ENCODE measurements at places on chromosomes 6 and 20.

DNA sequence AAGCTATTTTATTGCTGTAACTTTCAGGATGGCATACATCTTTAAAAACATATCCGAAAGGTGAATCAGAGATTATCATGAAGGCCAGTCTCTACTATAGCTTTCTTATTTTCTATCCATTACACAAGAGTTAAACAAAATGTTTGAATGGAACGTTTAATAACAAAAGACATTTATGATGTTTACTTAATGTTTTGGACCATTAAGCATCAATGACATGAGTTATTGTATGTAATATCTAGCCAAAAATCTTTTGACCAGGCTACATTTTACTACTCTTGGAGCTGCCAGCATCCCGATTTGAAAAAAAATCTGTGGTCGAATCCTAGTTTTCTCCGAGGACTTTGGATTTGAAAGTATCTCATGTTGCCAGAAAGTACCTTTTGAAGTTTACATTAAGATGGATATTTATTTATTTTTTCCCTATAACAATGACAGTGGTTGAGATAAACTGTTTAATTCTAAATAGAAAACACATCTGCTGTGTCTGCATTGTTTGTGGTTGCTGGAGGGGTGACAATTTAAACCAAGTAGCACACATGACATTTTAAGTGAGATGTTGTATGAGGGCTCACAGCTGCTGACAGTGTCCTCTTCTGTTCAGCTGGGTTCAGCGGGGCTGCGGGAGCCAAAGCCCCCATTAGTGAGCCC lies 293.7 kb upstream of the TCF21 start:
- no peak for DNase-seq

DNA sequence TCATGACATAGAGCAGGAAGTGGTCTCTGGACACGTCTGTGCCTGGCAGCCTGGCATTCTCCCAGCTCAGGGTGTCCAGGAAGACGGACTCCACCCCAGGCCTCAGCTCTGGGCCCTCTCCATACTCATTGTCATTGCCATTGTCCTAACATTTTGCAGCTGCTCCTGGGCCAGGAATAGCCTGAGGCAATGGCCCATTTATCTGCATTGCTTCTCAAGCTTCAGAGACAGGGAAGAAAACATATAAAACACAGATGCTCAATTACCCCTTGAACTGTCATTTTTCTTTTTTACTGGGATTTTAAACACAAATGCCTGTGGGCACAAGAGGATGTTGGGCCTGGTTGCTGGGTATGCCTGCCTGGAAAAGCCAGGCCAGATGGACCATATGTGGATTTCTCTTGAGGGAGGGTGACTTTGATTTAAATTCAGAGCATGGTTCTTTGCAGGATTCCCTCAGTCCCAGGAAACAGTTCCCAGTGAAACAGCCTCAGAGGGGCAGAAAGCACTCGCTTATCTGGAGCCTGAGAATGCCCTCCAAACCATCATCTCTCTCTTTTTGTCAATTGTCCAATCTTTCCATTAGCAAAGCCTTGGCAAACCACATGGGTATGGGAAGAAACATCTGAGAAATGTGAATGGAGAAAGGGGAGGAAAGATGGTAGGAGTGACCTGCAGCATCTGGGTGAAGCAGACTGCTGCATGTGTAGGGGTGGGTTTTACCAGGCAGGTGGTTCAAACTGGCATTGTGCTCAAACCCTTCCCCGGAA lies 17.9 kb downstream of the LAMP5 start:
- DNase-seq = no peak

GRCh38 chr6:80001337-80001736 lies 3.1 kb upstream of the TTK start:
- DNase-seq = no peak

DNA sequence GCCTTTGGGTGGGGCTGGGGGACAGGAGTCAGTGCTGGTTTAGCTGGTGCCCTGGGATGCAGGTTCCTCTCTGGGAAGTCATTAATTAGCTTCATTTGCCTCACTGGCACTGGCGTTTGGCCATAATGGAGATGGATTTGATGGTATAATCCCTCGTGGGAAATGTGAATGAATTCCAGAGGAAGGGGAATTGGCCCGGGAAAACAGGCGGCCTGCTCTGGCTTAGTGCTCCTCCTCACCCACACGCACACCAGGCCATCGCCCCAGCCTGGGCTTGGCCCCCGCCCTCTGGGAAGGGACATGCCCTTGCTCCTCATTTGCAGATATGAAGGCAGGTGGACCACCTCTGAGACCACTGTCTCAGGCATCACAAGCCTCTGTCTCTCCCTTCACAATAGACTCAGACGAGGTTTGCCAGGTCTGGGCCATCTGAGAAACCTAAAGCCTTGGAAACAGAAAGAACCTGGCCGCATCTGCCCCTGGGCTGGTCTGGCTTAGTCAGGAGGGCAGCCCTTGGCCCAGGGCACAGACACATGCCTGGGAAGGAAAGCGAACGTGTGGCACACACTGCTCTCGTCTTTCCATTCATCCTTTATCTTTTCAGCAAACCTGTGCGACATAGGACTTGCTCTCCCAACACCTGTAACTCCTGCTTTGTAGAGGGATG lies 199.2 kb upstream of the CDH4 start:
- DNase-seq = peak; percentile 19

DNA sequence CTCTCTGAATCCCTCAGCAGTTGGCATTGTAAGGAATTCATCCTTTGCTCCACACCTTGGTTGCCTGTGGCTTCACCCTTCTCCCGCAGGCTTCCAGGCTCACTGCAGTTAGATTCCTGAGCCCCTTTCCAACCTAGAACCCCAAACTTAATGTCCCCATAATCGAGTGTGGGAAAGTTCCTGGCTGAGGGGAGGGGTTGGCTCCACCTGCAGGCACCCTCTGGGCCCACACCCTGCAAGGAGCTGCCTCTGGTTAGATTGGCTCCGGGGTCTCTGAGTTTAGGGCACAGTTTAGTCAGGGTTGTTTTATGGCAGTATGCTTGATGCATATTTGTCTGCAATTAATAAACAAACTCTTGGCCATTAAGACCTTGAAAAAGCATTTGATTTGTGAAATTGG lies 63.4 kb downstream of the MTHFD1L start:
- peak; percentile 10 for DNase-seq

GRCh38 chr6:146857980-146858347 lies 259.2 kb downstream of the ADGB start:
- peak; percentile 51 for DNase-seq

DNA sequence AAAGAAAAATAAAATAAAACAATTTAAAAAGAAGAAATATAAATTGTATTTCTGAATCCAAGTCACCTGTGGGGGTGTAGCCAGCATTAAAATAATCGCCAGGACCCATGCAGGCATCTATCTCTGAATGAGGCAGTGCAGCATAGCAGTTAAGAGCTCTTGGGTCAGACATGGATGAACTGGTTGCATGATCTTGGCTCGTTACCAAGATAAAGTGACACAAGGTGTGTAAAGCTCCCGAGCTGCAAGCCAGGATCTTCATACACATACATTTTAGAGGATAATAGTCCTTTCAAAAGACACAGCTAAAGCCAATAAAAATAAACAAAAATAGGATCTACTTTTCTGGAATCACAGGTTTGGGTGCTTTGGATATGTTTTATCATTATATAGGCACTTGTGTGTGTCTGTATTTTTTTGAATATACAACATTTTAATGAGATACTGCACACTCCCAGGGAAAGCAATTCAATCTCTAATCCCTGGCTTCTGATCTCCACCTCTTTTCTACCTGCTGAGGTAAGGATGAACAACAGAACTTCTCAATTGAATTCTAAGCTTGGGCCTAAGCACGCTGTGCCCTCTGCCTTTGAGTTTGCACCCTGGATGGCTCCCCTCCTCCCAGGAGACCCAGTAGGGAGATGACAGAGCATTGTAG lies 8.9 kb downstream of the TRIM10 start:
- DNase-seq = no peak

GRCh38 chr6:14573703-14574290 lies 456.2 kb downstream of the CD83 start:
- DNase-seq = peak; percentile 37

DNA sequence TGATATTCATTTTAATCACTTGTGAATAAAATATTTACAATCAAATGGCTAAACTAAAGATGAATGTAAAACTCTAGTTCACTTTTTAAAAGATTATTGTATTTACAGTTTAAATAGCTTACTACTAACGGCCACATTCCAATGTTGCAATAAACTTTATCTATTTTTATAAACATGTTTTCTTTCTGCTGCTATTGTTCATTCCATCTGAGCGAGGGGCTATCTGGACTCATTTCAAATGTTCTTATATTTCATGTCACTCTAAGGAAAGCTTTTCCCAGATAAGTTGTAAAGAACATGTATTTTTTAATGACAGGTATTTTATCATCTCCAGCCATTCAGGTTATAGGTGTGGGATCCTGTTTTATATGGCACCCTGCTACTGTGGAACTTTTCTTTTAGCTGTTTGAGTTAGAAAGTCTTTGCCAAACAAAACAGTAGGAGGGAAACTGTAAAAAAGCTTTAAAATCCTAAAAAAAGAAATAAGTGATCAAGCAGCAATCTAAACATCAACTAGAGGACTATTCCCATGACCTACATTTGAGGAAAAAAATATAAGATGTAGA lies 42.5 kb downstream of the HMGCLL1 start:
- no peak for DNase-seq

DNA sequence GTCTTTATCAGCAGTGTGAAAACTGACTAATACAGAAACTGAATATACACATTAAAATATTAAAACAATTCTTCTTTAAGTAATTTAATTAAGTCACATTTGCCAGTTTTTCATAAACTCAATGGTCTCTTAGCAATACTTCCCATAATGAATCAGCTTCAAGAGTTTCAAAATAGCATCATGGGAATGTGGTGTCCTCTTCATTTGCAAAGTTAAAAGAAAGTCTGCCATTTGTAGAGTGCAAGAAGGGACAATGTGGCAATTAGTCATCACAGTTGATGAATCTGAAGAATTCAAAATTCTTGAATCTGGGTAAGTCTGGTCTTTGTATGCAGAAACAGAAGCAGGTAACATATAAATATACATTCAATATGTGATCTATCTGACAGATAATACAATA lies 38.7 kb downstream of the SYNE1 start:
- no peak for DNase-seq

GRCh38 chr6:90148867-90149266 lies 147.8 kb downstream of the BACH2 start:
- DNase-seq = no peak

DNA sequence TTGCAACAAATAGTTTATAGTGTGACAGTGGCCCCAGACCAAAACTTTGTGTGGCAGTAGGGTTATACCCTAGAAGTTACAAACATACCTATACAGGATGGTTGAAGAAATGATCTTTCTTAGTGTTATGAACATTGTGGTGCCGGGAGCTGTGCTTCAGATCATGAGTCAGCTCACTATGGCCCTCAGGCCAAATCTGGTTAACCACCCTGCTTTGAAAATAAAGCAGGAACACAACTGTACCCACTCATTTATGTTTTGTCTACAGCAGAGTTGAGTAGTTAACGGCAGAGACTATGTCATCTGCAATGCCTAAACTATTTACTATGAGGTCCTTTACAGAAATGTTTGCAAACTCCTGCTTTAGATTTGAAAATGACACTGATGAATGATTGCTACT lies 24.3 kb downstream of the AKAP7 start:
- DNase-seq = no peak

DNA sequence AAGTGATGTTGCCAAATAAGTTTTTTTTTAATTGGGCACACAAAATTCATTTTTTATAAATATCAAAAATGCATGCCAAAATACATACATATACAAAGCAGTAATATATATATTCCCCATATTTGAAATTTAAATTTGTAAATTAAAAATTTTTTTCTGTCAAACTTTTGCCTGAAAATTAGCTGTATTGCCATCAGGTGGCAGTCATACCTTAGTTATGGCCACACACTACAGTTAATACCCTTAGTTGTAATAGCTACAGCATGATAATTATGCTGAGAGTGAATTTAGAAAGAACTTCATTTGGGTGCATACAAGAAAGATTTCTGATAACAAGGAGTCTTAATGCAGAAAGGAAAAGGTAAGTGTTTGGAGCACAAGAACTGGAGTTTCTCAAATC lies 46.2 kb upstream of the SDHAF4 start:
- DNase-seq = peak; percentile 6

GRCh38 chr20:21104466-21104761 lies 1.7 kb downstream of the LINC00237 start:
- no peak for DNase-seq

DNA sequence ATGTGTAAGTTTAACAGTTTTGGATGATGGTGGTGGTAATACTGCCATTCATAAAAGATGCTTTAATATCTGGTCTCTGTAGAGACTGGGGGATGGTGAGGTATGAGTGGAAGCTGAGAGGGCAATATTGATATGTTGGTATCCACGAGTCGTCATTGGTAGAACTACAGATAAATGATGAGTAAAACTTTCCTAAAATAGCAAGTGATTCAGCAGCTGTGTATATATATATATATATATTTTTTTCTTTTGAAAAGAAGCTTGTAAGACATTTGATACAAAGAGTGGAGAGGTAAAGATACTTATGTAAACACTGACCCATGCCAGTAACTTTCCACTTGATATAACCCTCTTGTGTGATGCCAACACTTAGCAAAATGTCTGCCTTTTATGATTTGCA lies 41.7 kb upstream of the CITED2 start:
- DNase-seq = no peak

- DNase-seq = no peak
Observed at GRCh38 chr6:17610835-17611234, 10.7 kb downstream of the FAM8A1 start.

GRCh38 chr20:23156170-23156841 lies 70.2 kb upstream of the CD93 start:
- no peak for DNase-seq

GRCh38 chr6:143225929-143226328 lies 165.2 kb downstream of the AIG1 start:
- DNase-seq = no peak
